Dermis blood vessel endothelial cell (primary cell): ENCODE measurements at places on chromosomes 7 and 10. TPM values are rescaled to one million over a fixed set of nuclear protein-coding genes. Genes with fewer than 3 reads are reported as not detected.

HPSE2 gene
- 0.05 TPM in 1 of 2 replicates, not detected in the other for total RNA-seq

KMT2E gene
- total RNA-seq = 155 and 160 TPM in 2 replicates

ADAM8 gene
- 0.14 and 0.68 TPM in 2 replicates for total RNA-seq

DNA sequence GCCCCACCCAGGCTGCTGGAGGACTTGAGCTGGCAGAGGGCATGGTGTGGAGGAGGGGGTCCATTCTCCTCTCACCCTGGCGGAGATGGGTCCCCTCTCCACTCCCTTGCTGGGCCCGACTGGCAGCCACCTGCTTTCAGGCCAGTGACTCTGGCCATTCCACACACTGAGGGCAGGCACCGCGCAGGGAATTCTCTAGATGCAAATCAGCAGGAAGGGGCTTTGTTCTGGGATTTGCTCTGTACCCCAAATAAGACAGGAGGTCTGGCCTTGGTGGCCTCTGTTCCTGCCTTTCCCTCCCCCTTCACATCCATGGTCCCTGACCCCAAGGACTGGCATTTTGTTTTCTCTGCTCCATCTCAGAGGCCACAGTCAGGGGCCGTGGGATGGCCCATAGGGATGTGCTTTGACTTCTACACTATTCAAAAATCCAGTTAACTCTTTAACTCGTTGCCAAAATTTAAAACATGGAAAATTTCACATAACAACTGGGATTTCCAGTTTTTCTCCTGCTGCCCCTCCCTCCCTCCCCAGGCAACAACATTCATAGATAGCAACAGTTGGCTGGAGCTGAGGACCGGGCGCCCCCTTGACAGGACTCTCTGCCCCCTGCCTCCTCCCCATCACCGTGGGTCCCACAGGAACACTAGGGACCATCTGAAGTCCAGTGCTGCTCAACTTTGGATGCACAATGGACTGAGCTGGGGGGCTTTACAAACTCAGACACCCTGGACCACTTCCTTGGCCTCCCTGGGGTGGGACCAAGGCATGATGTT lies 33.9 kb downstream of the PPIF start:
- no peak for DNase-seq

- DNase-seq = no peak
Measured at GRCh38 chr7:101753316-101753715, 64.1 kb upstream of the CUX1 start.

- no peak for DNase-seq
Measured at GRCh38 chr7:67406976-67407375, 410.3 kb downstream of the TYW1 start.

DNA sequence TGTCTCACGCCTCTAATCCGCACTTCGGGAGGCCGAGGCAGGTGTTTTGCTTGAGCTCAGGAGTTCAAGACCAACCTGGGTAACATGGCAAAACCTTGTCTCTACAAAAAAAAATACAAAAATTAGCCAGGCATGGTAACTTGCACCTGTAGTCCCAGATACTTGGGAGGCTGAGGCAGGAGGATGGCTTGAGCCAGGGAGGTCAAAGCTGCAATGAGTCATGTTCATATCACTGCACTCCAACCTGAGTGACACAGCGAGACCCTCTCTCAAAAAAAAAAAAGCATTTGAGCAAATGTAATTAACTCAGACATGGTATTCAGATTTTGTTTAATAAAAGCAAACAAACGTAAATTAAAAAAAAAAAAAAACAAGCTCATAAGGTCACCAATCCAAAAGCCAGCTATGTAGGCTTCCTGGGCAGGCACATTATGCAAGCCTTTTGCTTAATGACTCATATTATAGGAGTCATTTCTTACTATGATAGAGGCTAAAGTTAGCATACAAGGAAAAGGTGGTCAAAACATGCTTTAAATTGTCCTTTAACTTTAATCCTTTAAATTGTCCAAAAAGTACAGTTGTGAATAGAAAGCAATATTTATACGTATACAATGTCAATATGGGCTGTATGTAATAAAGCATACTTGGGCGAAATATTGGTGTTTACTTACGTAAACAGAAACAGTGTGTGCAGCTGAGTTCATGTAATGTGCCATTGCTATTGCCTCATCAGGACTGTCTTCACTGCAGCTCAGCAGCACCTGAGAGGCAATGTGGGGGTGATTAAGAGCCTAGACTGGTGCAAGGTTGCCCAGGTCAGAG lies 13.0 kb downstream of the AKR1D1 start:
- DNase-seq = no peak
